ENCODE measurements at places on chromosomes 16 and 17.

GRCh38 chr16:5461574-5461973 lies 364.0 kb upstream of the EEF2KMT start:
- DNase-seq: no peak

DNA sequence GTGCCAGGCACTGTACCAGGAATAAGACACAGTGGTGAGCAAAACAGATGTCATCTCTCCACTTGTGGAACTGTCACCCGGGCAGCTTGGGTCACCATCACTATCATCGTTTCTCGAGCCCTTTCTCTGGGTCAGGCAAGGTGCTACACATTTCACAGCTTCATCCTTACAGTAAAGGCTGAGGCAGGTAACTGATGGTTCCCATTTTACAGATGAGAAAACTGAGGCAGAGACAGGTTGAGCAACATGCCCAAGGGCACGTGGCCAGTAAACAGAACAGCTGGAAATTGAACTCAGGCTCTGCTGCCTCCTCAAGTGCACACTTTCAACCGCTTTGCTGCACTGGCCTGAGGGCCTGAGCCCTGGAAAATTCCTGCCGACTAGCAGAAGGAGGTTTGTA lies 294.6 kb downstream of the XYLT1 start:
- DNase-seq: no peak

GRCh38 chr17:40486522-40487370 lies 14.7 kb downstream of the TNS4 start:
- no peak for DNase-seq

DNA sequence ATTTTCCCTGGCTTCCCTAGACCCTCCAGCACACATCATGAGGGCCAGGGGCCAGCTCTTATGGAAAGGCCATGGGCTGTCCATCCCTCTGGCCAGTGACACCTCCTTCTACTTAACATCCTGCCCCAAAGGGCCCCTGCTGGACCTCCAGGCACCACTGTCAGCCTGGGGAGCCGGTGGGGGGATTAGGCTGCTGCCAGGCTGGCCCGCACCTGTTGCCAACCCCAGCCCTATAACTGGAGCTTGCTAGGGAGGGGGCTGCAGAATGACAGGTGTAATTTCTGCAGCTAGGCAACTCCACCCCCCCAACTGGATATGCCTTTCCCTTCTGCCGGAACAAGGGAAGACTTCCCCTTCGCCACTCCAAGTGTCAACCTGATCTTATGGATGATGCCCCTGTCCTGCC lies 12.5 kb downstream of the RARA start:
- no peak for DNase-seq

DNA sequence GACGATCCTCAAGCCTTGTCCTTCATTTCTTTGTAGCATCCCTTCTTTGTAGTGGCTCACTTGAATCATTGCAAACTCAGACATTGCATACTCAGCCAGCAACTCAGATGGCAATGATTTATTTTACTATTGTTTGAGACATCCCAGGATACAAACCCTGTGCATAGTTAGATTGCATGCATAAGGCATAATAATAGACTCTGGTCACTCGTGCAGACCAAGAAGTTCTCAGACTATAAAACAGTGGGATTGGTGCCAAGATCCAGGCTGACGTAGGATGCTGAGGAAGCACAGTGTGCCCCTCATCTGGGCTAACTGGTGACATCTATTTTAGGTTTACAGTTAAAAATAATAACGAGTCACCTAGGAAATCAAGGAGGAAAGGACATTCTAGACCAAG lies 142.3 kb downstream of the PMP22 start:
- no peak for DNase-seq

DNA sequence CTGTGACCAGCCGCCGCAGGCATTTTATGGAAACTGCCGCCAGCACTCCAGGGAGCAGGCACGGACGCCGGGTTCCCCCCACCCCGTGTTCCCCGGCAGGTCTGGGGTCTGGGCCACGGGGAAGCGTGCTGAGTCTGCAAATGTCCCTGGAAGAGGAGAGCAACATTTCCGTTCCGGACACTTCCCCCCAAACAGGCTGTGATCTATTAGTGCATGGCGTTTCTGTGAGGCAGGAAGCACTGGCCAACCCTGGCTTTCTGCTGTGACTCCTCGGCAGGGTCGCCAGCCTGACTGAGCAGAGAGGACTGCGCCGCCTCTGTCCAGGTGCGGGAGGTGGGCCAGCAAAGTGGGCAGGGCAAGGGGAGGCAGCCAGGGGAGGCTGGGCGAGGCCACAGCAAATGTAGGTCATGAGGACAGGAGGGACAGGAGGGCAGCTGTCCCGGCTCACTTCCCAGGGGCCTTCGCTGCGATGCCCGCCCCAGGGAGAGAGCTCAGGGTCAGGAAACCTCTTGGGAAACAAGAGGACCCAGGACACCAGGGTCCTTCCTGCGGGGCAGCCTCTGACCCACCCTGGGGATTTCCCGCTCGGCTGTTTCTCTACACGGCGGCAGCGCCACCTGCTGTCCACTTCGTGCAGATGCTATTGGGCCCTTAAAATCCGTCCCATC lies 9.5 kb downstream of the FOXF1 start:
- peak; percentile 63 for DNase-seq

DNA sequence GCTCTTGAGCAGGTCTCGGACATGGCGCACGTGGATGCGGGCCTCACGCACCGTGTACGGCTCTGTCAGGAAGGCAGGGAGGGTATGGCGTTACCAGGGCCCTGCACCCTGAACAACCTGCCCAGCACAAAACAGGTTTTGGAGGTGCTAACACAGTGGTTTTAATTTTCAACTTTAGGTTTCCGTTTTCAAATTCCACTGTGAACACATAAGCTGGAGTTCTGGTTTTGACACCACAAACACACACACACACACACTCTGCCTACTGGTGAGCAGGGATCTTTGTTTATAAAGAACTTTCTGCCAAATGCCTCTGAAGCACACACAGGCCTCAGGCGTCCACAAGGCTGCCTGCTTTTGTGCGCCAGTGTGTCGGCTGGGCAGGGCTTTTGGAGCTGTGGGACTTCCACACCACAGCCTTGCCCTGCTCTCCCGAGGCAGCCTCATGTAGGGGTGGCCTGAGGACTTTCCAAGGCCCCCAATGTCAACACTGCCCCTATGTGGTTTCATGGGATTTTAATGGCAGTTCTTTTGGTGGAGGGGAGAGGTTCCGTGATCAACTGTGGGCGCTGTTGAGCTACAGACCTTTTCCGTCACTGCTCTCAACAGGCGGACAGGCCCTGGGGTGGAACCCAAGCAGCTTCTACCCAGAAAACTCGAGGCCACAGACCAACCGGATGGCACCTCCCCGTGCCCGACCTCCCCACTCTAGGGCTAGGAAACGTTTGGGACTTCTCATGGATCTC lies 9.4 kb downstream of the CLUH start:
- no peak for DNase-seq

DNA sequence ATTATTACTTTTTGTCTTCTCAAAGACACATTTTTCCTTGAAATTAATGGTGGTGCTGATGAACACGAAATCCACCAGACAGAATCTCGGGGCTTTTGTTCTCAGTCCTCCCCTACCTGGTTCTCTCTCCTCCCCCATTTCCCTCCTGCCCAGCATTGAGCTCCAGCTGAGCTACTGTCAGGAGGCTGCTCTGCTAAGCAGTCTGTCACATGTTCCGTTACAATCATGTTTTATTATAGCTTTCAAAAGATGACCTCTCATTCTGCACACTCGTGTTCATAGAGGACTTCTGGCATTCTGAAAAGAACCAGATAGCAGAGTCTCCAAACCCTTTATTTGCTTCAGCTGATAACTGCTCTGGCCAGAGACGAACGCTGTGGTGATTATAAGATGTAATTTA lies 732.5 kb upstream of the RBFOX1 start:
- DNase-seq: no peak

Data from liver (tissue), 10 donors.